Tibial artery (tissue), 4 donors: ENCODE measurements at places on chromosomes 7 and 10.

- DNase-seq = no peak
- no peak overlapping the region for H3K27ac ChIP-seq
- no peak overlapping the region for H3K4me3 ChIP-seq
- no peaks in the 10 kb centered on the region for H3K4me1 ChIP-seq
- H3K36me3 ChIP-seq = no peaks in the 10 kb centered on the region
Measured at GRCh38 chr10:22837771-22838170, 90.1 kb upstream of the ARMC3 start.

DNA sequence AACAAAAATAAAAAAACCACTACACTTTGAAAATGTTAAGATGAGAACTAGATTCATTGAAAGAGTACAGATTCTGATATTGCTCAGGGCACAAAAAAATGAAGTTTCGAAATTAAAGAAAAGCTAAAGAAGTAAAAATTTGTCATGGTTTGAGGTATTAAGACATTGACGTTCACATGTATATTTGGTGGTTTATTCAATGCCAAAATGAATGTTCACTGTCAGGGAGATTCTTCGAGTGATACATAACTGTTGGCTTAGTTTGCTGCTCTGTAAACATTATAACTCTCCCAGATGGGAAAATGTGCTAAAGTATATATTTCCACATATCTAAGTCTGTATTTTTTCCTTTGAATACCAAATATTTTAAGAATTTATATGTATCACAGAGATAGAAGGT is 345.0 kb downstream of the SEMA3D start:
- no peak overlapping the region for H3K27ac ChIP-seq
- DNase-seq = no peak
- H3K36me3 ChIP-seq = no peaks in the 10 kb centered on the region
- H3K27me3 ChIP-seq = no peaks in the 10 kb centered on the region
- no peaks in the 10 kb centered on the region for H3K4me1 ChIP-seq

- H3K4me1 ChIP-seq = peaks cover 41% of the 10 kb centered on the region
- H3K27ac ChIP-seq = no peak overlapping the region
Measured at GRCh38 chr10:79188154-79188965, 119.6 kb downstream of the ZMIZ1 start.

DNA sequence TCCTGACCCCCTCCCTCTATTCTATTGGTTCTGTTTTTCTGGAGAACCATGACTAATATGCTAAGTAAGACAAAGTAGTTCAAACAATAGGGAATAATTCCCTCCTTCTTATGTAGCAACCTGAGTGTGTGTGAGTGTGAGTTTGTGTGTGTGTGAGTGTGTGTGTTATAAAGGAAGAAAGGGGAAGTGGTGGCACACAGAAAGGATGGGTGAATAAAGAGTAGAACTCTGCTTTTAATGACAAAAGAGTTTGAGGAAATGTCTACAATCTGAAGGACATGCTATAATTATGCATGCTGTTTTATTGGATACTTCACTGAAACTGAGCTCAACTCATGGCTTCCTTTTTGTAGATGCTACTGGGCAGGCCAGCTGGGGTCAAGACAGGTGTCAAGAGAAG is 489.5 kb downstream of the REEP3 start:
- no peaks in the 10 kb centered on the region for H3K36me3 ChIP-seq
- DNase-seq = no peak
- no peaks in the 10 kb centered on the region for H3K4me1 ChIP-seq

DNA sequence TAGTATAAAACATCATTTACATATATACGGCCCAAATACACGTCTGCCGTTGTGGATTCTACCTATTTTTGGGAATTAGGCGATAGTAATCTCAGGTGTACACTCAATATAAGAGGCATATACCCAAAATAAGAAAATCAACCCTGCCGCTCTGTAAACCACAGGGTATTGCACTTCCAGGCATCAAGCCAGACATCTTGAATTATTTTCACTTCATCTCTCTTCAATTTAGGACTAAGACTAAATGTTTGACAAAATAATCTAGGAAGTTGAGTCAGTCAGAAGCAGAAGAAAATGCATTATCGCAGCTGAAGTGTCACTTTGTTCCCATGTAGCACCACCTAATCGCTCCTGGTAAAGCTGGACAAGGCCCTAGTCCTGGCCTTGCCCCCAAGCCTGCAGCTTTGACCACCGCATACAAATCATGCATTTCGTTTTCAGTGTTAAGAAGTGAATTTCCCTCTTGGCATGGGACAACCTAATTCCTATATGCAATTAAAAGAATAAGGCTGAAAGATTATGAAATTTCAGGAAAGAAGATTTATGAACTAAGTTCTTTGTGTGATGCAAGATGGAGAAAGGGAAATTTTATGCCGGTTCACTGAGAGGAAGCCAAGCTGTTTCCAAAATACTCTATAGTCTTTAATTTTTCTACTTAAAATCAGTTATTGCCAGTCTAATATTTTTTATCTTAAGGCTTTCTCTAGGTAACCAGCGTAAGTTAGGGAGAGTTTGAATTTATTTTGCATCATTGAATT is 26.0 kb downstream of the CABCOCO1 start:
- H3K4me3 ChIP-seq = no peak overlapping the region
- no peak overlapping the region for H3K27ac ChIP-seq
- H3K27me3 ChIP-seq = no peaks in the 10 kb centered on the region
- DNase-seq = no peak
- no peaks in the 10 kb centered on the region for H3K36me3 ChIP-seq
- no peaks in the 10 kb centered on the region for H3K4me1 ChIP-seq

DNA sequence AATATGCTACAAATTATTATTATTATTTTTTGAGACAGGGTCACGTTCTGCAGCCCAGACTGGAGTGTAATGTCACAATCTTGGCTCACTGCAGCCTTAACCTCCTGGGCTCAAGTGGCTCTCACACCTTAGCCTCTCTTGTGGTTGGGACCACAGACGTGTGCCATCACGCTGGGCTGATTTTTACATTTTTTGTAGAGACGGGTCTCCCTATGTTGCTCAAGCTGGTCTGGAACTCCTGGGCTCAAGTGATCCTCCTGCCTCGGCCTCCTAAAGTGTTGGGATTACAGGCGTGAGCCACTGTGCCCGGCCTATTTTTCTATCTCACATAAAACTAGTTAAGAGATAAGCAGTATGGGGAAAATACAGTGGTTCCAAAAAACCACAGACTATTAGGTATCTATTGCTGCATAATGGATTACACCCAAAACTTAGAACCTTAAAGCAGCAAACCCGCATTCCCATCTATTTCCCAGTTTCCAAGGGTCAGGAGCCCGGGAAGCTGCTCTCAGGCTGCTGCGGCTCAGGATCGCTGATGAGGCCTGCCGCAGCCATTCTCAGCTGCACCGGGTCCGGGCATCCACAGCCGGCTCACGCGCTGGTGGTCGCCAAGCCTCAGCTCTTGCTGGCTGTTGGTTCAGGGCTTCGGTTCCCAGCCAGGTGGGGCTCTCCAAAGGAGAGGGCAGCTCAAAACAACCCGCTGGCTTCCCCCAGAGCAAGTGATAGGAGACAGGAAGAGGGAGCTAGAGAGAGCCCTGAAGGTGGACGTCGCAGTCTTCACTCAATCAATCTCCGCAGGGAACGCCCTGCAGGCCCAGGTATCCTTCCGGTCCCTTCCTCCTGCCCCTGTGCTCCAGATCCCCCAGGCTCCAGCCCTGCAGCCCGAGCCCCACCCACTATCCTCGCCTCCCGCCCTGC is 128.2 kb downstream of the UBE2H start:
- DNase-seq = no peak
- H3K4me3 ChIP-seq = peak overlapping the region; percentile 70
- peak overlapping the region; percentile 78 for H3K27ac ChIP-seq

GRCh38 chr10:51137756-51138529 is 63.7 kb downstream of the PRKG1 start:
- no peak for DNase-seq
- no peaks in the 10 kb centered on the region for H3K36me3 ChIP-seq
- no peak overlapping the region for H3K27ac ChIP-seq
- H3K27me3 ChIP-seq = no peaks in the 10 kb centered on the region
- H3K4me1 ChIP-seq = peaks cover 11% of the 10 kb centered on the region
- H3K4me3 ChIP-seq = no peak overlapping the region

- H3K27me3 ChIP-seq = no peaks in the 10 kb centered on the region
- DNase-seq = no peak
- H3K4me1 ChIP-seq = no peaks in the 10 kb centered on the region
- no peak overlapping the region for H3K4me3 ChIP-seq
Measured at GRCh38 chr10:131674130-131674529, 226.7 kb upstream of the PPP2R2D start.

DNA sequence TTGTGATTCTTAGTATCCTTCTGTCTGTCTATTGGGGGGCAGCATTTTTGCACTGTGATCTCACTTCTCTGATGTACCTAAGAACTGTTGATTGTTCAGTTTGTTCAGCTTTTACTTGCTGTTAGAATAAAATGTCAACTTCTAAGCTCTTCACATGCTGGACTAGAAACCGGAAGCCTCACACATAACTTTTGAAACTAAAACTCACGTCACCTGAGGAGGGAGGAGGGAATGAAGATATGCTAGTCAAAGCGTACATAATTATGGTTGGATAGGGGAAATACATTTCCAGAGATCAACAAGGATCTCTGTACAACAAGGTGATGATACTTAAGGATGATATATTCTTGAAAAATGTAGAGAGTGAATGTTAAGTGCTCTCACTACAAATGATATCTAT is 609.7 kb downstream of the INHBA start:
- no peak for DNase-seq
- H3K4me1 ChIP-seq = no peaks in the 10 kb centered on the region
- H3K36me3 ChIP-seq = no peaks in the 10 kb centered on the region
- no peak overlapping the region for H3K27ac ChIP-seq
- H3K4me3 ChIP-seq = no peak overlapping the region

GRCh38 chr7:141568227-141568626 is 17.0 kb downstream of the AGK start:
- no peak overlapping the region for H3K27ac ChIP-seq
- H3K36me3 ChIP-seq = no peaks in the 10 kb centered on the region
- no peaks in the 10 kb centered on the region for H3K27me3 ChIP-seq
- DNase-seq = no peak
